ENCODE measurements at places on chromosomes 11 and 22.
A peak's percentile ranks its signal among the peaks of the same experiment; 100 is the strongest.

GRCh38 chr11:118306556-118306955 lies 2.0 kb downstream of the CD3E start:
- no peak for DNase-seq

DNA sequence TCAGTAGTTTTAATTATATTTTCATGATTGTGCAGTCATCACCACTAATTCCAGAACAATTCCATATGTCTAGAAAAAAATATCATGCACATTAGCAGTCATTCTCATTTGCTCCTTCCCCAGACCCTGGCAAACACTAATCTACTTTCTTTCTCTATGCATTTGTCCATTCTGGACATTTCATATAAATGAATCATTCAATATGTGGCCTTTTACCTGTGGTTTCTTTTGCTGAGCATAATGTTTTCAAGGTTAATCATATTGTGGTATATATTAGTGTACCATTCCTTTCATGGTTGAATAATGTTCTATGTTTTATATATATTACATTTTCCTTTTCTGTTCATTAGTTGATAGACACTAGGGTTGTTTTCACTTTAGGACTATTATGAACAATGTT lies 811.1 kb upstream of the RAG2 start:
- DNase-seq = no peak

- DNase-seq = no peak
Observed at GRCh38 chr11:93921695-93922468, 71.5 kb upstream of the VSTM5 start.

DNA sequence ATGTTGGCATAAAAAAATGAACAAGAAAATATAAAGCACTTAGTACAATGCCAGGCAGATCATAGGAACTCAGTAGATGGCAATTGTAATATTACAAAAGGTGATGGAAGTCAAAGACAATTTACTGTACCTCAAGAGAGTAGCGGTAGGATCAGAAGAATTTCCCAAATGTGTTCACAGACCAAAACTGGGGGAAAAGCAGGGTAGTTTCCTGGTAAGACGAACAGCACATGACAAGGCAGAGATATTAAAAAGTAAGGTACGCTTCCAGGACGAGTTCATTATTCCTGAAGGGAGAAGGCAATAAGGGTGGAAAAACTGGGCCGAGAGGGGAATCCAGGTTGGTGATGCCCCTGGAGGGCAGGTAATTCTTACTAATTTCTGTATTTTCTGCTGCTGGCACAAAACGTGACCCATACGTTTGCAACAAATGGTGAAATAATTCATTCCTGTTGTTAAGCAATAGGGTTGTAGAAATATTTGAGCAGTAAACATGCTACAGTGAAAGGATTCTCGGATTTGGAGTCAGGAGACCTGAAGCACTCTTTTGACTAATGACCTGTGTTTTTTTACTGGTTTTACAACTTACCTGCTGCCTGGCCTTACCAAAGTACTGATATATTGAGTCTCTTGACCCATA lies 786 bp upstream of the ANKRD42 start:
- DNase-seq = no peak

GRCh38 chr11:77046060-77046501 lies 11.9 kb downstream of the B3GNT6 start:
- peak; percentile 22 for DNase-seq

GRCh38 chr22:35526333-35526979 lies 14.2 kb upstream of the RASD2 start:
- DNase-seq = no peak

GRCh38 chr22:49305214-49305965 lies 522.3 kb downstream of the BRD1 start:
- peak; percentile 58 for DNase-seq

DNA sequence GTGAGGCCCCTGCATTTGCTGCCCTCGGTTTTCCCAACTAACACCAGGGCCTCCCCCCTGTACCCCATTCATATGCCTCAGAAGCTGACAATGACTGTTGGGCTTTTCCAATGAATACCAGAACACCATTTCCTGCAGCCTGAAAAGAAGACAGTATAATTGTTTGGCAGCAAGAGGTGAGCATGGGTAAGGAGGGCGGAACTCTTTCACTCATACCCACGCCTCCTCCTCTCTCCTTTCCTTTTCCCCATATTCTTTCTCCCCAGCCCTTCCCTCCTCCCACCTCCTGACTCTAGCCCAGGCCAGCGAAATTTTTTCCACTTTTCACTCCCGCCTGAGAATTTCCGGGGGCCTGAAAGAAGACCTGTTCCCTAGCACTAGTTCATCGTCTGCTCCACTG lies 58.0 kb upstream of the CHST1 start:
- DNase-seq = no peak

GRCh38 chr11:83389975-83390374 lies 103.8 kb upstream of the CCDC90B start:
- no peak for DNase-seq

DNA sequence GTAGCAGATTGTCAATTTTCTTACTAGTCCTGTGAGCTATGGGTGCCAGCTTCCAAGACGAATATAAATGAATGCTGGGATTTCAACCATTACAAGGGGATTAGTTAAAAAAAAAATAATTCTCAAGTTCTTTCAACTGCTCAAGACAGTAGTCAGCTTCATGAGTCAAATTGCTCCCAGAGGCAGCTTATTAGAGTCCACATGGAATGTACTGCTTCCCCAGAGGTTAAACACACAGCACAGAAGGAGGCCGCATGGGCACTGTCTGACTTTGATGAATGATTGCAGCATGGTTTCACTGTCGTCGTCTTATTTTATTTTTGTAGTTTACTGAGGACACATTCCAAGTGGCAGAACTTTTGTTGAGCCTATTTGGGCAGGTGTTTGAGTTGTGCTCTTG lies 563.2 kb downstream of the TMEM135 start:
- no peak for DNase-seq

- no peak for DNase-seq
Observed at GRCh38 chr11:70027451-70027850, 50.7 kb upstream of the ANO1 start.

- DNase-seq = no peak
Observed at GRCh38 chr11:15911377-15912044, 444.8 kb downstream of the SOX6 start.
